ENCODE measurements at places on chromosomes 12 and 14.

DNA sequence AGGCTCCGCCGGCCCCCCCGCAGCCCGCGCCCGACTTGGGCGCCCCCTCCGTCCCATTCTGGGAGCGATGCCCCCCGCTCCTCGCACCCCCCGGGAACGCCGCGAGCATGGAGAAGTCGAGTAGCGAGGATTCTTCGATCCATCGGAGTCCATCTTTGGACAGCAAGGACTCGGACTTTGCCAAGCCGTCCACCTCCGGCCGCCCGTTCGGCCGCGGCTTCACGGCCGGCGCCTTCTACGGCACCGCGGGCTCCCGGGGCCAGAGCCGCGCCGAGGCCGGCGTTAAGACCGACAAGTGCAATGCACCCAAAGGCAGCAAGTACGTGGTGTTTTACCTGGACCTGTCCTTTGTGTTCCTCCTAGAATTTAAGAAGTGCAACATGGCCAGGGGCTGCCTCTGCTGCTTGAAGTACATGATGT lies 123.6 kb downstream of the TSPAN9 start:
- no peak for DNase-seq

GRCh38 chr12:95615749-95616148 lies 64.5 kb upstream of the USP44 start:
- DNase-seq = peak; percentile 83

DNA sequence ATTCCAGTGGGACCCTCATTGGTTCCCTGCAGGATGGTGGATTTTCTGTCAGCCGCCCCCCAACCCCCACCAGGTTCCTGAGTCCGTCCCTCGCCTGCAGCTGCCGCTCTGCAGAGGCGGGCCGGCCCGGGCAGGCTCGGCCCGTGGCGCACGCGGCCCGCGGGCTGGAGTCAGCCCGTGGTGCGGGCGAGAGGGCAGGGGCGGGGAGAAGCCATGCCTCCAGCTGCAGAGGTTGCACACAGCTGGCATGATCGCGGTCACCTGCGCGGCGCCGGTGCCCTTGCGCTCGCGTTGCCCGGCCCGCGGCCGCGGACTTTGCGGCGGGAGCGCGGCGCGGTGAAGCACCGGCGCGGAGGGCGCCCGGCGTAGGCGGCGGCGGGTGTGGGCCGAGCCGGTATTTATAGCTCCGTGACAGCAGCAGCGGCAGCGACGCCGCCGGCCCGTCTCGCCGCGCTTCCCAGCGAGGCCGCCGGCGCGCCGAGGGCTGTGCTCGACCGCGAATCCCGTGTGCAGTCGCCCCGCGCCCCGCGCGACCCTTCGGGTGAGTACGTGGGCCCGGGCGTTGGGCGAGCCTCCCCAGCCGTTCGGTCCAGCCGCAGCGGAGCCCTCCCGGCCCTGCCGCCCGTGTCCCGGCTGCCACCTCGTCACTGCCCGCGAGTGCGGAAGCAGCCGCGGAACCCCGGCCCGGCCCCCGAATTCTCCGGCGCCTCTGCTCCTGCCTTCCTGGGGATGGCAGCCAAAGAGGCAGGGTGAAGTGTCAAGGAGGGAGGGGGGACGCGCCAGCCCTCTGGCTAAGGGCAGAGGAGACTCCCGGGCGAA lies at the start of gene TMEM117:
Gene TMEM117 (plus strand): TSS at position 426 of the 819 bp plus-strand sequence.
- peak; percentile 39 for DNase-seq

DNA sequence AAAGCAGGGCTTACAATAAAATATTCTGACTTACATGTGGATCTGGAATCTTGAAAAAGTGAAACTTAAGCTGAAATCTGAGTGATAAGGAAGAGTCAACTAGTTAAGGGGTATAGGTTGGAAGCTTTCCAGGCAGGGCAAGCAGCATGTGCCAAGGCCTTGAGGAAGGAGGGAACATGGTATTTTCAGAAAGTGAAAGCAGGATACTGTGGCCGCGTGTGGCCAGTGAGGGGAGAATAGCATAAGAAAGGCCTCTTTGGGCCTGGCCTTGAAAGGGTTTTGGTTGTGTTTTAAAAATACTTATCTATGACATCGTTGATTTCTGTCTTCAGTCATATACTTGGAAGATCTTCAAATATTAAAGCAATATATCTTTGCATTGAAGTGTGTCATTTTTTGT lies 213.4 kb downstream of the AKAP6 start:
- no peak for DNase-seq

DNA sequence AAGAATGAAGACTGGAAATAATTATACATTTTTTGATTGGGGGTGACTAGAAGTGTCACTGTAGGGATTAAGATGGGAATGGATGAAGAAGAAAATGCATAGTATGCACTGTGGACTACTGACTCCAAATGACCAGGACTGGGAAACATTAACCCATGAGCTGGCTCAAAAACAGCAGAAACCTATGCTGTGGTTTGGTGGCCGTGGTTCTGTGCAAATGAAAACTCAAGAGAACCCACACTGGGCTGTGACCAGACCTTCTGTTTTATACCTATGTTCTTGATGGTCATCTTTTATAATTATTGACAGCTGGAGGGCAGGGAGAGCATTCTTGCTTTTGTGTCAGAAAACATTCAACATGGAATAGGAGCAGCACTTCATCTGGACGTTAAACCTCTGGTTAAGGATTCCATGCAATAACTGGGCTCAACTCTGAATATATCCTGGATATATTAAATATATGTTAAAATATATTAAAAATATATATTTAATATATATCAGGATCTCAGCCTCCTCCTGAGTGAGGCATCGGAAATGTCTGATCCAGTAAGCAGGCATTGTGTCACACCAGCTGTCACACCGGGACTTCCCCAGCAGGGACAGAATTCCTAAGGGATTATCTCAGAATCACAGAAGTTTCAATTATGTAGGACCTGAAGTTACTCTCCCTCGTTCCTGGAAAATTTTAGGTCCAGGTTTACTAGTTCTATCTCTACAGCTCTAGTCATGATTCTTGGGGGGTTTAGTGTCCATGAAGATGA lies 48.5 kb downstream of the BBS10 start:
- no peak for DNase-seq

DNA sequence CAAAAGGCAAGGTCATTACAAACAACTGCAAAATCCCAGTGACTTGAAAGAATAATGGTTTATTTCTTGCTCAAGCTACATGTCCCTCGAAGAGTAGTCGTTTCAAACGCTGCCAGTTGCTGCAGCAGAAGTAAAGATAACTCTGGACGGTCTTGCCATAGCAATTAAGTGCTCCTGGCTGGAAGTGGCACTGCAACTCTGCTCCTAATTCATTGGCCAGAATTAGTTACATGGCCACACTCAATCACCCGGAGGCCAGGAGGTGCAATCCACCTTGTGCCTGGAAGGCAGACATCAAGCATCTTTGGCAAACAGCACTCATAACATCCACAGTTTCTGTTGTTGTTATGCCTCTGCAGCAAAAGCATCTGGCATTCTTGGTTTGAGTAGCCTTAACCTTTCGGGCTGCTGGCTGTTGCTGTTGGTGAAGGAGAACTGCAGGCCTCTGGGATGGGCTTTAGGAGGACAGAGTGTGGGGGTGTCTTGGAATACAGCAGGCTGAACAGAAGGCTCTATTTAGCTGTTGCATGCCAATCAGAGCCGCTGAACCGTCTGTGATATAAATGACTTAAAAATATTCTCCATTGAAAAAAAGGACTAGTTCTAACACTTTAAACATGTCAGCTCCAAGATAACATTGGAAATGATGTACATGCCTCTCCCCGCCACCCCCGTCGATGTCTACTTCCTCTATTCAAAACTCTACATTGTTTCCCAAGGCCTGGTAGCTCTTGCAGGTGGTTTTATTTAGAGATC lies 123.5 kb upstream of the DYRK2 start:
- no peak for DNase-seq

DNA sequence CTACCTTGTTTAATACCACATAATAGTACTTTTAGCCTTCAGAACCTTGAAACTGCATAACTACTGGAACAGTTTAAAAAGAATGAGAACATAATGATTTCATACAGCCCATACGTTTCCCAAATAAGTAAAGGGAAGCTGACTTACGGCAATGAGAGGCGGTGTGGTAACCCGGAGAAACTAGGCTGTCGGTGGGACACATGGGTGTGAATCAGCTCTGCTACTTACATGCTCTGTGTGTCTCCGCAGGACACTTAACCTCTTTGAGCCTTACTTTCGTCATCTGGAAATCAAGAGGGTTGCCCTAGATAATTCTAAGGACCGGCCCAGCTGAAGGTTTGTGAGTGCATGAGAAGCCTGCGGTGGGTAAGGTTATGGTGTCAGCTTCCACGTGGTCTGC lies 49.3 kb upstream of the PLEKHG3 start:
- no peak for DNase-seq

DNA sequence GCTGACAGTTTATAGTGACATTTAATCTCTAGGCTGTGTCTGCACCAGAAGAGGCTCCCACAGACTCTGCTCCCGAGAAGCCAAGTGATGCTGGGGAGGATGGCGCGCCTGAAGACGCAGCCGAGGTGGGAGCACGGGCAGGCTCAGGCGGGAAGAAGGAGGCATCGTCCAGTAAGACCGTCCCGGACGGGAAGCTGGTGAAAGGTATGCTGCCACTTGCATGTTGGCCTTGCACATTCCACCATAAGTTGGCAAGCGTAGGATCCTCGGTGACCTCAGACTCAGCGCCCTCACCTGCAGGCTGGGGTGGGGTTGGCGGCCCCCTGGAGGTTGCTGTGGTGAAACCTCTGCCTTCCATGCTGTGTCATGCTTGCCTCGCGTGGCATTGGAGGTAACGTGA lies 45.6 kb downstream of the SFSWAP start:
- DNase-seq = no peak

DNA sequence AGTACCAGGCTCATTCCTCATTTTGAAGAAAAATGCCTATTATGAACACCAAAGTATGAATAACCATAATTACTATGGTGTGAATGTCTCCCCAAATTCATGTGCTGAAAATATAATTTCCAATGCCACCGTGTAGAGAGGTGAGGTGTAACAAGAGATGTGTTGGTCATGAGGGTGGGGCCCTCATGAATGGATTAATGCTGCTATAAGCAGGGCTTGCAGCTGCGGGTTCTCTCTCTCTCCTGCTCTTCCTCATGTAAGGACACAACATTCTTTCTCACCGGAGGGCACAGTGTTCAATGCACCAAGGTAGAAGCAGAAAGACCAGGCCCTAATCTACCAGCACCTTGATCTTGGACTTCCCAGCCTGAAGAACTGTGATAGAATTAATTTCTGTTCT lies 70.0 kb downstream of the TMTC1 start:
- no peak for DNase-seq

GRCh38 chr12:3752096-3752709 lies 706 bp downstream of the CRACR2A start:
- peak; percentile 52 for DNase-seq

DNA sequence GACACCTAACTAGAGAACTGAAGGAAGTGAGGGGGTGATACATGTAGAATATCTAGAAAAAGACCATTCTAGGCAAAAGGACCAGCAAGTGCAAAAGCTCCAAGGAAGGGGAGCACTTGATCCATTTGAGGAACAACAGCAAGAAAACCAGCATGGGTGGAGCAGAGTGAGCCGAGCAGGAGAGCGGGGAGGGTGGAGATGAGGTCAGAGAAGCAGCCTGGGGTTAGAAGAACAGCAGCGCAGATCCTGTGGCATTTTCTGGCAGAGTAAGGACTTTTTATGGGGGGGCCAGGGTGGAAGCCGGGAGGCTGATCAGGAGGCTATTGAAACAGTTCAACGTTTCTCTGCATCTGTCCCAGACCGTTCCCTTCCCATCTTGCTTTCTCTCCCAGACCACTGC lies 24.5 kb upstream of the TMCC3 start:
- DNase-seq = no peak

DNA sequence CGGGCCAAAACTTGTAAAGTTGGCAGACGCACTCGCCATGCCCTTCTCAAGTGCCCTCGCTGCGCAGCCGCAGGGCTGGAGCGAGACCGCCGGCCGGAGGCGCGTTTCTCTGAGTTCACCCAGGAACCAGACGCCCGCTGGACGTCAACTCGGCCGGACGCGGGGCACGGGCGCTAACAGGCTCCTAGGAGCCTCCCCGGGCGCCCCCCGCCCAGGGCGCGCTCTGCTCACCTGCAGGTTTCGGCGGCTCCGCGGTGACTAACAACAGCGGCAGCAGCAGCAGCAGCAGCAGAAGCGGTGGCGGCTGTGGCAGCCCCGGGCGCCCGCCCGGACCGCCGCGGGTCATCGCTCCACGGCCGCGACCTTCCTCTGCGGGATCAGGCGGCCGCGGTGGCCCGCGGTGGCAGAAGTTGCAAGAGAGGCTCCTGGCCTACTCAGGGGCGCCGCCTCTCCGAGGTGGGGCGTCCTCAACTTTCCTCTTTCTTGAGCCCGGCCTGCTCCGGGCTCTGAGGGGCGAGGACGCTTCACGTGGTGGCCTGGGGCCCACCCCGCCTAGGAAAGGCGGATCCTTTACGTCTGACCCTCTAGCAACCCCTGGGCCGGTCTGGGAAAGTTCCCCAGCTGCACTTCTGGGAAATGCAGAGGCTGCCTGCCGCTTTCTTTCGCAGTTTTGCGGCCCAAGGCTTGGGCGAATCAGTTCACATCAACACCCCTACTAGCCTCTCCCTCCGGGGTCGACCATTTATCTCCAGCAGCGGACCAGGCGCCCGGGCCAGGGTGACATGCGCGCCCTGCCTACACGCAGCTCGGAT lies at the start of gene PLBD1:
Gene PLBD1 (minus strand): TSS at position 533 of the 812 bp plus-strand sequence. CDS start 187 bp downstream, at position 346.
- DNase-seq = no peak

GRCh38 chr12:71730936-71731335 lies 23.7 kb upstream of the RAB21 start:
- DNase-seq = no peak

DNA sequence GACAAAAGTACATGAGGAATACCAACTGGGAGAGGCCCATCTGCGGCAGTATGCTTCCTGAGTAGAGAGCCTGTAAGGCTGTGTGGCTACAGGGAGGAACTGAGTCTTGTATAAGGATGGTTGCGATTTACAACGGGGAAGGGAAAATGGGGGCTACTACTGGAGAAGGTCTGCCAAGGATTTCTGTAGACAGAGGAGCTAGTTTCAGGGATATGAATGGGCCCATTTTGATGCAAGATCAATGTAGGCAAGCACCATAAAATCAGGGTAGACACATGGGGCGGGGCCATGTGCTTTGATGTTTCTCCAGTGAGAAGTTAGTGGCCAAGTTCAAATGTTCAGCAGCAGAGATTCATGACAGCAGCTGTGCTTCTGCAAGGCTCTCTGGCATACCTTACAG lies 149.4 kb downstream of the GPR65 start:
- DNase-seq = no peak

- DNase-seq = no peak
Observed at GRCh38 chr12:127401005-127401404, 866.0 kb upstream of the TMEM132C start.

GRCh38 chr12:31896514-31897039 lies 62.6 kb upstream of the RESF1 start:
- DNase-seq = no peak

Data from HAP-1 (cell line).